Substantia nigra (tissue), 51 donors: ENCODE measurements at places on chromosomes 13 and 19.

DNA sequence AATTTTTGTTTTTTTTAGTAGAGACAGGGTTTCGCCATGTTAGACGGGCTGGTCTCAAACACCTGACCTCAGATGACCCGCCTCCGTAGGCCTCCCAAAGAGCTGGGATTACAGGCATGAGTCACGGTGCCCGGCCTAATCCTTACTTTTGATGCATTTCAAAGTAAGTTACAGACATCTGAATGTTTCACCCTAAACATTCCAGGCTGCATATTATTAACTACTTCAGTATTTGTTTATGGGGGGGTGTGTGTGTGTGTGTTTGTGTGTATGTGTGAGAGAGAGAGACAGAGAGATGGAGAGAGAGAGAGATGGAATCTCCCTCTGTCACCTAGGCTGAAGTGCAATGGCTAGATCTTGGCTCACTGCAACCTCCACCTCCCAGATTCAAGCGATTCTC, 13.1 kb downstream of the SULT2B1 start:
- DNase-seq: no peak

GRCh38 chr13:71596116-71596515, 270.9 kb downstream of the DACH1 start:
- DNase-seq: no peak

DNA sequence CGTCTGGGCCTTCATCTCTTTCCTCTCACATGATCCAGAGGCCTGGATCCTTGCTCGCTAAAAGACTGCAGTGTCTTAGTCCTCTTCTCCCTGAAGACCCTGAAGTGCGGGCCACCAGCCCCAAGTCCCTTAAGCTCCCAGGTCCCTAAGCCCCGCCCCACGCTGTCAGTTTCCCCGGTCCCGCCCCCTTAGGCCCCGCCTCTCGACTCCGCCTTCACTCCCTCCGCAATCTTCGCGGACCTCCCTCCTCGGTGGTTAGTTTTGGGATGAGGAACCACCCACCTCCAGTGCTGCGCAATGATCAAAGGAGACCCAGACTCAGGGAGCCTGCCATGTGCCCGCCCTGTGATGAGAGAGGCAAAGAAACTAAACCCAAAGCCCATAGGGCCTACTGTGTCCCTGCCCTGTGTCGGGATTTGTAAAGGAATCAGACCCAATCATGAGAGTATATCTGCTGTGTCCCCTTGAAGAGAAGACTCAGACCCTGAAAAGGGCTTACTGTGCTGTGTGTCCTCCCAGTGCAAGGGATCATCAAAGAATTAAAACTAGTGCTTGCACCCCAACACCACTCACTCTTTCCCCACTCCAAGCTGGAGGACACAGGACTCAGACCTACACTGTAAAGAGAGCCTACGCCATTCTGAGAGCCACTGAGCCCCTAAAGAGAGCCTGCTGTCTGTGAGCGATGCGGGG, 3.0 kb upstream of the COX6B1 start:
- DNase-seq: peak; percentile 63

- no peak for DNase-seq
These were observed 13.2 kb downstream of the SPART start for GRCh38 chr13:36332986-36333385.

GRCh38 chr13:43242040-43242439, 218.7 kb downstream of the DNAJC15 start:
- DNase-seq: no peak

GRCh38 chr19:7926021-7926726, at the start of gene CTXN1:
Gene CTXN1, minus strand, starts transcription at chr19:7926135. Its CDS starts 597 bp downstream, at chr19:7925538.
- DNase-seq: peak; percentile 50

GRCh38 chr19:2668175-2668763, 34.2 kb downstream of the GNG7 start:
- DNase-seq: no peak

DNA sequence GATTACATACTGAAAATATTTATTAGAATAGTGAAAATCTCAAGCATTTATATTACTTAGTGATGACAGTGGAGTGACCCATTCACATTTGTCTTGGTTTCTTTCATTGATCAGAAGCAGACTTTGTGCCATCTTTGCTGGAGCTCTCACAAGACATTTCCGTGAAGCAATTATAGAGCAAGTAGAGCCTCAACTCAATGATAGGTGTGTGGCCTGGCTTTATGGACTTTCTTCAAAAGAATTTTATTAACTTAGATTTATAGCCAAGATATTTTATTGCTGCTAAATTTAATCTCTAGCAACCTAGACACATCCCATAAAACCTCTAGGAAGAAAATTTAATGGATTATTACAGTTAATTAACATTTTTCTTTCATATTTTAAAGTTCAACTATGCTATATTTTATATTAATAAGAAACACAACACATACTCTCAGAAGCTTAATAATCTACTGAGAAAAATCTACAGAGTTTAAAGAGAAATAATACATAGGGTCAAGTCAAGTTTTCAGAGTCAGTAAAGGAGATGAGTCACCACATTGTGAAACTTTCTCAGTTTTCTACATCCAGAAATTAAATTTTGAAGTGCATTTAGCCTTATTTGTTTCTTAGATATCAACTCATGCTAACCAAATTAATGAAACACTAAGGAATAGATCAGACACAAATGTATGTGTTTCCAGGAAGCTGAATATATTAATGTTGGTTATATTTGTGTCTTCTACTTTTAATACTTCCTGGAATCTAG, 160.5 kb downstream of the LACC1 start:
- DNase-seq: no peak

DNA sequence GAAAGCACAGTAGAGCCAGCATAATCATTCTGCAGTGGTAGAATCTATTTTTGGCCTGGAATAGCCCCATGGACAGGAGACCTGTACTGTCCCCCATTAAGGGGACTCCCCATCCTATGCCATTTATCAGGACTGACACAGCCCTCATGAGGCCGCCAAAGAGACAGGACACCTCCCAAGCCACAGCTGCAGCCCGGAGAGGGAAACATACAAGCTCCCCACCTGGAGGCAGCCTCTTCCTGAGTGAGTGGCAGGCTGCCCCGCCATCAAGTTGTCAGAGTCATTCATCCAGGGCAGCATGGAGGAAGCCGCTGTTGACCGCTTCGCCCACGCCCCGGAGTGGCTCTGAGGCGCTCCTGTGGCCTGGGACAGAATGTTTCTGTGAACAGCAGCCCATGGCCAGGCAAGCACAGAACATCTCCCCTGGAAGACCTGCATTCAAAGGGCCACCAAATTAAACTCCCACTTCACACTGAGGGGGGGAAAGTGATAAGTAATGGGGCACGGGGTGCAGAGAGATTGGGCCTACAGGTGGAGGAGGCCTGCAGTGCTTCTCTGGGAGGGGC, 111.3 kb downstream of the ZDHHC20 start:
- DNase-seq: no peak

DNA sequence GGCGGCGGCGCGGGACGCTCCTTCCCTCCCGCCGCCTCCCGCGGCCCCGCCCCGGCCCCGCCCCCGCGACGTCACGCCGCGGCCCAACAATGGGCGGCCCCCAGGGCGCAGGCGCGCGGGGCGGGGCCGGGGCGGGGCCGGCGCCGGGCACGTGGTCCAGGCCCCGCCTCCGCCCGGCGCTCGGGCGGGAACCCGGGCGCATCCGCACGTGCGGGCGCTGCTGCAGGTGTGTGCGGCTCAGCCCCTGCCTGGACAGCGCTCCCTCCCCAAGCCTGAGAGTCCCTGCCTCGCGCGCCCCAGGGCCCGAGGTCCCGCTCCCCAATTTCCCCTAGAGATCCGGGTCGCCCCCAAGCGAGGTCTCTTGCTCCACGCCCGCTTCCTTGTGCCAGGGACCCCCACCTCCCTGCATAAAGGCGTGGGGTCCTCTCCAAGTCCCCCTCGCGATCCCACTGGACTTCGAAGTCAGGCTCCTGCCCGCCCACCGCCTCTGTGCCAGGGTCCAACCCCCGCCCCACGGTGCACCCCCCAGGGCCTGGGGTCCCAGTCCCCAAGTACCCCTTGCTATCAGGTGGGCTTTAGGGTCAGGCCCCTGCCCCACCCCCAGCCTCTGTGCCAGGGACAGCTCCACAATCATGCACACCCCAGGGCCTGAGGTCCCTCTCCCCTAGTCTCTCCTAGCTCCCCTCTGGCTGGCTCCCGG, at the start of gene MEX3D:
MEX3D (minus strand) TSS at position 6 of the 700 bp plus-strand sequence. CDS start 267 bp downstream, outside the sequence.
- DNase-seq: peak; percentile 54

- no peak for DNase-seq
These were observed 10.4 kb upstream of the ASF1B start for GRCh38 chr19:14146789-14147216.

- no peak for DNase-seq
These were observed 118.7 kb upstream of the GJB6 start for GRCh38 chr13:20350819-20351218.

GRCh38 chr13:108269601-108270328, at the start of gene TNFSF13B:
Gene TNFSF13B, plus strand, starts transcription at chr13:108269718. Its CDS starts 178 bp downstream, at chr13:108269896.
- DNase-seq: no peak

- no peak for DNase-seq
These were observed 43.3 kb downstream of the VWA8 start for GRCh38 chr13:41917641-41918040.

- DNase-seq: no peak
These were observed 77.0 kb downstream of the TM9SF2 start for GRCh38 chr13:99577934-99578917.

DNA sequence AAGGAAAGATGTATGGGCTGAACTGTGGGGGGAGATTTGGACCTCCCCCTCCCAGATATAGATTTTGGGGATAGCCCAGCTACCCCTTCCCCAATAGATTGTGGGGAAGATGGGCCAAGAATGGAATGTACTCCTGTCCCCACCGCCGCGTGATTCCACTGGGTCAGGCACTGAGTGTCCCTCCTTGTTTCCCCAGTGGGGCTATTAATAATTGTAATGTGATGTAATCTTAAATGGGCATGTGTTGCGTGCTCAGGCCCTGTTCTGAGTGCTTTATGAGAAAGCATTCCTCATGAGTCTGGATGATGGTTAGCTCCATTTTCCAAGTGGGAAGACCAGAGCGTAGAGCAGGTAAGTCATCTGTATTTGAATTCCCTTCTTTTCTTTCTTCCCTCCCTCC, 1.4 kb downstream of the PSMD8 start:
- DNase-seq: no peak

DNA sequence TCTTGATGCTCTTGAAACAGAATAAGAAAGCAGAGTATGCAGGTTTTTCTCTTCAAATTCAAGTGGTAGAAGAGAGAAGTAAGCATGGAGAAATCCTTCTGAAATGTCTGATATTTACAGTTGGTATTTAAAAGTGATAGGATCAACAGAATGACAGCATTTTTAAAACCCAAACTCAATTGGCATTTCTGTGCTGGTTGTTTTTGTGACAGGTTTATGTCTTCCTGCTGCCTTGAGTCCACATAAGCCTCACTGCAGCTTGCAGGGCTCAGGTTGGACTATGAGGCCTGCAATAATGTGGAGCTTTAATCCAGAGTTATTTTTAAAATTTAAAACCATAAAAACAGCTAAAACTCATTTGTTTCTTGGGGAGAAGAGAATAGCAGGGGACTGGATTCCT, 105.1 kb downstream of the ZAR1L start:
- no peak for DNase-seq

- DNase-seq: no peak
These were observed 629.7 kb downstream of the LIG4 start for GRCh38 chr13:107585469-107586180.

DNA sequence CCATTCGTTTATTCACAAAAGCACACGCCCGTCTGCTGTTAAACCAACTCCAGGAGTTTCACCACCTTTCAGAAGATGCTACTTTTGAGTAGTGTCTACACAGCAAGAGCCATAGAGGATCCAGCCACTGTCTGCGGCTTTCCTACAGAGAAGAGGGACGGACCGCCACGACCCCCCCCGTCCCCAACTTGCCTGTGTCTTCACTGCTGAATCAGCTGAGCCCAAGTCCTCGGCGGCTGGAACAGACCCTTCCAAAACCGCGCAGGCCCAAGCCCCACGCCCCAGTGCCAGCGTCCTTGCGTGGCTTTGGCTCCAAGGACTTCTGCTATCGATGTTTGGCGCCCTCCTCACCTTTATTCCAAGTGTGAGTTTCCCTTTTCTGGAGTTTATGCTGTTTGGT, 65.1 kb downstream of the SPACA7 start:
- DNase-seq: no peak

GRCh38 chr19:32352241-32352630, 6.8 kb downstream of the ZNF507 start:
- DNase-seq: no peak

GRCh38 chr19:2083174-2083854, 12.8 kb downstream of the MOB3A start:
- no peak for DNase-seq

GRCh38 chr19:8161135-8161646, 11.8 kb upstream of the FBN3 start:
- no peak for DNase-seq

- DNase-seq: no peak
These were observed 7.5 kb upstream of the SDHAF1 start for GRCh38 chr19:35987571-35987896.

GRCh38 chr13:93086329-93086728, 140.3 kb upstream of the GPC6 start:
- no peak for DNase-seq

DNA sequence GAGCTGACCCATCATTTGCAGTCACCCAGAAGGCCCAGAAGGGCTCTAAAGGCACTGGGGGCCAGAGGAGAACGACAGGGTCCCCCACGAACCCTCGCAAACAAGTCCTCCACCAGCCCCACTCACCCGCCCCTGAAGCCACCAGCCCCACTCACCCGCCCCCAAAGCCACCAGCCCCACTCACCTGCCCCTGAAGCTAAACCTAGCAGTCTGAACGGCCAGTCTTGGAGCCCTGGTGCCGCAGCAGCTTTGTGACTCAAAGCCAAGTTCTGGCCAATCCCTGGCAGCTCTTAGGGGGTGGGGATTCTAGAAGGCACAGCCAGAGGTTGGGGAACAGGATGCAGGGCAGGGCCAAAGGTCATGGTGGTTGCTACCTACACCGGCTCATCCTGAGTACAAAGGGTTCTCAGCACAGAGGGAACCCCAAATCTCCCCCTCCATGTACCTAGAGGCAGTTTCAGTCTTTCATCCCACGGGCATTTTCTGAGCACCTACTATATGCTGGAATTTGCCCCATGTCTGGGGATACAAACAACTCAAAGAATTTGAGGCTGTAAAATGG, at the start of gene IQCN:
IQCN (minus strand) TSS at position 234 of the 562 bp plus-strand sequence. CDS start 4,974 bp downstream, outside the sequence.
- no peak for DNase-seq
